Smooth muscle cell of the brain vasculature (primary cell): ENCODE measurements at places on chromosomes 16 and 17.

GRCh38 chr17:76189247-76189646, 48.2 kb upstream of the FOXJ1 start:
- no peak for DNase-seq

GRCh38 chr17:1110862-1111598, 68.8 kb downstream of the ABR start:
- DNase-seq, result peak; percentile 67

DNA sequence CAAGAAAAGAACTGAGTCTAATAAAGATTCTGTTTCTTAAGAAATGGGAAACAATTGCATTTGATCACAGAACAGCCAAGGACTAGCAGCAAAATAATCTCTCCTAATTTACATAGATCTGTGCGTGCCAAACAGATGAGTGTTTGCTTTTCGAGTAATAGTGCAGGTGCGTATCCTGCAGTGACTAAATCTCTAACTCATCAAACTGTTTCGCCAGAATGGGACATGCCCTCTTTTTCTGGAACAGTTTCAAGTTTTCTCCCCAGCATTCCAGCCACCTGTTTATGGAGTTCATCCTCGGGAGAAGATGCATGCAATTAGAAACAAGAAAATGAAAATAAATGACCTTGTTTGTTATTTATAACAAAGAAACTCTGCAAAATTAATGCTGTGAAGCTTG, 5.7 kb upstream of the TOX3 start:
- DNase-seq, result no peak

DNA sequence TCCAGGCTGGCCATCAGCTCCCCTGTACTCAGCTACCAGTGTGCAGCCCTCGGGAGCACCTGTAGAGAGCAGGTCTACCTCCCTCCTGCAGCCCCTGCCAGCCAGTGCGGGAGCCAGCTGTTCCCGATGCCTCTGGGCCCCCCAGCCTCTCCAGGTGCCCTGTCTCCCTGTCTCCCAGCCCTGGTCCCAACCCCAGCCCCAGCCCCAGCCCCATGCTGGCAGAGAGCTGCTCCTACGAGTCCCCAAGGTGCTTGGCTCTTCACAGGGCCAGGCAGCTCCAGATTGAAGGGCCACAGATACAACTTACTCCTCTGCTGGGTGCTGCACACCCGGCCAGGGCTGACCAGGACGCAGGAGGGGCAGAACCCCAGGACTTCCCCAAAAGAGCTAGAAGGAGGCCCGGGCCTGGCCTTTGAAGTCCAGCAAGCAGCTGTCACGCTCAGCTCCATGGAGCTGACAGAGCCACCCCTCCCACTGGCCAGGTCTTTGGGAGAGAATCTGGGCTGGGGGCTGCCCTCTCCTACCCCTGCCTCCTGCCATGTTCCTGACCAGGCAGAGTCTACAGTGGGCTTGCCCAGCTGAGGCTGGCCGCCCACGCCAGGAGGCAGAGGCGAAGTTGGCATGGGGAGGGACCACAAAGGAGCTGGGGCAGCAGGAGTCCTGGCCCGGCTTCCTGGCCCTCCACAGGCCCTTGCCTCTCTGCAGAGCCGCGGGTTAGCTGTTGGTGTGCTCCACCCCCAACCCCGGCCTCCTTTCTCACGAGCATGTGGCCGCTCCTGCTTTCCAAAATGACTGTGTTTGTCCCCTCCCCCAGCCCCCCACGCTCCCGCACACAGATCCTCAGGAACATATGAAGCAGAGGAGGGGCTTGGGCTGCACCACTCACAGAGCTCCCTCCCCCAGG, 9.5 kb upstream of the ADAM11 start:
- no peak for DNase-seq

DNA sequence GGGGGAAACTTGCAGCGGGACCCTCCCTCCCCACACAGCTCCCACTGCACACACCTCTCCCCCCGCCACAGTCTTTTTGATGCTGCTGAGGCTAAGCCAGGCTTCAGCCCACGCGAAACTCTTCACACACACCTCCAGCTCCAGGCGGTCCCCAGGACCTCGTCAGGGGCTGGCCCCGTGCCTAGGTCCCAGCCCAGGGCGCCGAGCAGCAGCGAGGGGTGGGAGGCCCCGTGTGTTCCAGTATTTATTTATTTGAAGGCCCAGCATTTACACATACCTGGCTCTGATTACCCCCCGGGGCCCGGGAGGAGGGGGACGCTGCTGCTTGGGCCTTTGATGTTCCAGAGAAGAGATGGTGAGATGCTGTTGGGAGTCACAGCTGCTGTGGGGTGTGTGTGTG, 44.9 kb upstream of the DLX4 start:
- no peak for DNase-seq

GRCh38 chr16:69909043-69909442, 42.1 kb upstream of the CLEC18A start:
- DNase-seq, result no peak

GRCh38 chr17:79224903-79225302, 150.3 kb downstream of the ENGASE start:
- DNase-seq, result no peak

DNA sequence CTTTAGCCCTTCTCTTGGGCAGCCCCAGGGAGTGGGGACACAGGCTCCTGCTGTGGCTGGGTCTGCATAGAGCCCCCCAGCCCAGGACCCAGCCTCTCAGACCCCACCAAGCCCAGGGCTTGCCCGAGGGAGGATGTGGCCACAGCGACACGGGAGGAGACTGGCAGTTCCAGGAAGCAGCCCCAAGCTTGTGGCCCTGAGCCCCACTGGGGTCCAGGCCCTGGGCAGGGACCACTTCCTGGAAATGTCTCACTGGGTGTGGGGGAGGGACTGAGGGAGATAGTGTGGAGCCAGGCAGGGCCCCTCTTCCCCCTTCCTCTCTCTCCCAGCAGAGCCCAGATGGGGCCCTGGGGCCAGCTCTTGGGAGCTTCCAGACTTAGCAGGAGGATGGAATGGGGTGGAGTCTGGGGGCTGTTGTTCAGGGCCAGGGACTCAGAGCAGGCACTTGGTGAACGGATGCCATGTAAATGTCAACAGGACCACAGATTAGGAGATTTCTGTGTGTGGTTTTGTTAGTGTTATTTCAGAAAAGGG, 35.3 kb downstream of the ADGRG5 start:
- no peak for DNase-seq

GRCh38 chr16:61587526-61587925, 448.7 kb downstream of the CDH8 start:
- no peak for DNase-seq

DNA sequence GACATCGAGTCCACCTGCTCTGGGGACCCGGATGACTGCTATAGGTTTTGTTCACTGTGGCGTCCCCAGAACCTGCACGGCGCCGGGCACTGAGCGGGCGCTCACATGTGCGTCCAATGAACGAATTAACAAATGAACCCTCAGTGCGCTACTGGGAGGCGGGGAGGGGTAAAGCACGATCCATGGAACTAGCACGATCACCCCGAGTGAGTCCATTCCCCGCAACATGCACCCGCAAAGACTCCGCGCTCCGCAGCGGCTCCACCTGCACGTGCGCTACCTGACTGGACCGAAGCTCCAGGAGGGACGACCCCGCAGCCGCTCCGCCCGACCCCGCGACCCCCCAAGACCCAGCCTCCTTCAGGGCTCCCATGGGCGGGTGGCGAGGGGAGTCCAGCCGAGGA, 491 bp downstream of the TRAP1 start:
- DNase-seq, result no peak

- no peak for DNase-seq
Measured at GRCh38 chr17:36106493-36106835, 2.8 kb downstream of the CCL4 start.

DNA sequence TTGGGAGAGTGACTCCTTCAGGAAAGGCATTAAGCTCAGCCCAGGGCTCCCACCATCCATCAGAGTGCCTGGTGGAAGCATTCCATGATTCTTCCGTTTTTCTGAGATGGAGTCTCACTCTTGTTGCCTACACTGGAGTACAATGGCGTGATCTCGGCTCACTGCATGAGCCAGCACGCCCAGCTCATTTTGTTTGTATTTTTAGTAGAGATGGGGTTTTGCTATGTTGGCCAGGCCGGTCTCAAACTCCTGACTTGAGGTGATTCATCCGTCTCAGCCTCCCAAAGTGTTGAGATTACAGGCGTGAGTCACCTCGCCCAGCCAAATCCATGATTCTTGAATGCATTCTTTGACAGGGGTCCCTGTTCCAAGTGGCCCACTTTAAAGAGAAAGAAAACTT, 23.1 kb downstream of the MIS12 start:
- no peak for DNase-seq

- no peak for DNase-seq
Measured at GRCh38 chr17:45139533-45139920, 4.0 kb downstream of the ACBD4 start.

GRCh38 chr16:87836844-87837581, 32.3 kb downstream of the SLC7A5 start:
- no peak for DNase-seq

DNA sequence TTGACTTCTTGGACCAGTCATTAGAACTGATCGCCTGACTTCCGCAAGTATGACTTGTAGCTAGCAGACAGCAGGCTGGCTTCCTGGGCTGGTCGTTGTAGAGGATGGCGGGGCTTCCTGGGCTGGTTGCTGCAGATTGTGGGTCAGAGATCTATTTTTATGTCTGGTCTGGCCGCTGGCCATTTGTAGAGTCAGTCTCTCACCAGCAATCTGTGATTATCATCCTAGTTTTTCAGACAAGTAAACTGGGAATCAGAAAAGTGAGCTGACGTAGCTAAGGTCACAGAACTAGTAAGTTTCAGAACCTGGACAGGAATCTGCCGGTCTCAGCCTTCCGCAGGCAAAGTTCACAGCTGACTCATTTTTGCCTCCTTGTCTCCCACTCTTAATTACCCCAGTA, 19.1 kb downstream of the GPR142 start:
- DNase-seq, result no peak

DNA sequence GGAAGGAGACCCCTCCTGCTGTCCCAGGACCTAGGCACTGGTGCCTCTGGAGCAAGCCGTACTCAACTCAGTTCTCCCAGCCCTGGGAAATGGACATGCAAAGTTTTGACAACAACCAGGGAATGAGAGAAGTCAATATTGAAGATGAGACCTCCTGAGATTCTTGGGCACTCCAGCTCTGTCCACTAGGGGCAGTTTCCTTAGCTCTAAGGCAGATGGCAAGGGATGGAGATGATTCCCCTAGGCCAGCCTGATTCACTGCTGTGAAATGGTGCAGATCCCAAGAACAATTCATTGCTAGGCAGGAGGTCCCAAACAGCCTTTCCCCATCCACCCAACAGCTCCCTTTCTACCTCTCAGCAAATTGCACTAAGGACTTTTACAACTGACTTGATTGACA, 20.5 kb upstream of the SDR42E2 start:
- DNase-seq, result no peak

GRCh38 chr17:50362661-50363060, 10.3 kb downstream of the MRPL27 start:
- no peak for DNase-seq

- DNase-seq, result peak; percentile 40
Measured at GRCh38 chr17:62478424-62478879, at the start of gene TLK2. TSS of gene TLK2 (plus strand) at chr17:62478825. CDS start at chr17:62481126, 2,301 bp downstream.

- DNase-seq, result no peak
Measured at GRCh38 chr16:51150165-51150887, 744 bp downstream of the SALL1 start.

- DNase-seq, result no peak
Measured at GRCh38 chr17:42531455-42532354, 4.3 kb upstream of the NAGLU start.

GRCh38 chr16:65787921-65788320, 578.6 kb upstream of the CDH5 start:
- DNase-seq, result no peak

DNA sequence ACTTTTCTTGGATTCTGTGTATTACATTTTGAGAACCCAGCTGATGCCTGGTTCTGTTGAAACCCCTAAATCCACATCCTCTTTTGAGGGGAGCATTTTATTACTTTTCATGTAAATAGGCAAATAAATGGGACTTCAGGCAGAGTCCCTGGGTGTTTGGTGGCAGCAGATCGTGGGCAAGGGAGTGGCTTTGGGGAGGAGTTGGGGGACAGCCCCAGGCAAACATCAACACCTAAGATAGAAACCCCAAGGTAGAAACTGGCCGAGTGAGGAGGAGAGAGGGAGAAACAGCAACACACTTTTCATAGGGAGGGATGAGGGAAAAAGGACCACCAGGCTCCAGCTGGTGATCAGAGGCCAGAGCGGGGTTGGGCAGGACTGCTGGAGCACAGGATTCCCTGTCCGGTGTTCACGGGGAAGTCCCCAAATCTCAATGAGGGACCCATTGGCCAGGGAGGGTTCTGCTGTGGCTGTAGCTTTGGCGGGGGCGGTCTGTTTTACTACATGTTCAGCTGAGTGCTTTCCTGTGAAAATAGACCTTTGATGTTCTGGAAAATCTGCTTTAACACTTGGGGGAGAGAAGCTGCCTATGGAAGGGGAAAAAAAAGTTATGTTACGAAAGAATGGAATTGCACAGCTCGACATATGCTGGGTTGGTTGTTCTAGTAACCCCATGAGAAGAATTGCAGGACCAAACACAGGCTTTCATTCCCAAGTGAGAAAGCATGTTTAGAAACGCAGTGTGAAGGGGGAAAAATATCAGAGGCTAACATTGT, 46.6 kb downstream of the MSI2 start:
- DNase-seq, result no peak

DNA sequence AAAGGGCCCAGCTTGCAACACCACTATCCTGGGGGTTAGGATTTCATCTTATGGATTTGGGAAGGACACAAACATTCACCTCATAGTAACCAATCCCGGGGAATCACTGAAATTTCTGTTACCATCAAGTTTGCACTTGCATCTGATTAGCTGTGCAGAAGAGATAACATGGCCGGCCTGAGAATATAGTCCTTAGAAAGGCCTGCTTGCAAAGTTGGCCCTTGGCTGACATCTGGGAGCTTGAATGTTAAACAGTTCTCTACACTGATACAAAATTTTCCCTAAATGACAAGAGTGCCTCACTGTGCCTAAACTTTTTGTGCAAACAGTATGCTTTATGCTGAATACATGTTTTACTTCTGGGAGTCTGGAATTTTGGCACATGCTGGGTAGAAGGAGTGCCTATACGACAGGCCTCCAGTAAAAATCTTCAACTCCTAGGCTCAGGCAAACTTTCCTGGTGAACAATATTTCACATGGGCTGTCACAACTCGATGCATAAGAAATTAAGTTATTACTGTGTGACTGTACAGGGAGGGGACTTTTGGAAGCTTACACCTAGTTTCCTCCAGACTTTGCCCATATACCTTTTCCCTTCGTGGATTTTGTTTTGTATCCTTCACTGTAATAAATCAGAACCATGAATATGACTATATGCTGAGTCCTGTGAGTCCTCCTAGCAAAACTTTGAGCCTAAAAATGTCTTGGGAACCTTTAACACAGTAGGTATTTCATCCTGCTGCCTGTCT, 31.3 kb downstream of the TBC1D3B start:
- no peak for DNase-seq

GRCh38 chr17:43846221-43846712, 709 bp upstream of the CD300LG start:
- DNase-seq, result peak; percentile 18

GRCh38 chr17:4565209-4566141, 5.1 kb upstream of the GGT6 start:
- peak; percentile 44 for DNase-seq

- no peak for DNase-seq
Measured at GRCh38 chr16:46889245-46889941, 5.2 kb downstream of the GPT2 start.

GRCh38 chr16:19301931-19302330, 16.4 kb downstream of the CLEC19A start:
- DNase-seq, result no peak
